Neural progenitor cell (in vitro differentiated cells): ENCODE measurements at places on chromosomes 7 and 10.

DNA sequence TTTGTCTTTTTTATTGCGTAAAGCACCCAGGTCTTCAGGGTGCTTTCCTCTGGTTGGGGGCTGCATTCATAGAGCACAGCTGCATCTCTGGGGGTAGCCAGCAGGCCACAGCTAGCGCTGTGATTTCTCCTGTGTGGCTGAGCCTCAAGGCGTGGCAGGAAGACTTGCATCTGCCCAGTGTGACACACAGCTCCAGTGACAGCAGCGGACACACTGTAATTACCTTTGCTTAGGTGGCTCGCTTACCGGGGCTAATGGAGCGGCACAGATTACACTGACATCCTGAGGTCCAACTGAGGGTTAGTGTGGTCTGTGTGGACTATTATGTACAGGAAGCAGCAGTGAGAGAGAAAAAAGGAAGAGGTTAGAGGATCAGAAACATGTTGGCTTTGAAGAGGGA, 27.1 kb downstream of the ABCB4 start:
- DNase-seq: peak; percentile 45

DNA sequence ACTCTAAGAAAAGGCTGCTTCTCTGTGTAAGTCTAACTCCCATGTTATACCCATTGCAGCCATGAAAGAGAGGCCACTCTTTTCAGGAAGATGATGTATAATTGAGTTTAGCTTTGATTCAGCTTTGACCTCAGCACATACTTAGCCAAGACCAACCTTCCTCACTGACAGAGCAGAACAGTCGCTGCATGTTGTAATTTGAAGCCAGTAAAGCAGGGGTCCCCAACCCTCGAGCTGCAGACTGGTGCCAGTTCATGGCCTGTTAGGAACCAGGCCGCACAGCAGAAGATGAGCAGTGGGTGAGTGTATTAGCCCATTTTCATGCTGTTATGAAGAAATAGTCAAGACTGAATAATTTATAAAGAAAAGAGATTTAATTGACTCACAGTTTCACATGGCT, 223.9 kb downstream of the GPR158 start:
- DNase-seq: no peak

DNA sequence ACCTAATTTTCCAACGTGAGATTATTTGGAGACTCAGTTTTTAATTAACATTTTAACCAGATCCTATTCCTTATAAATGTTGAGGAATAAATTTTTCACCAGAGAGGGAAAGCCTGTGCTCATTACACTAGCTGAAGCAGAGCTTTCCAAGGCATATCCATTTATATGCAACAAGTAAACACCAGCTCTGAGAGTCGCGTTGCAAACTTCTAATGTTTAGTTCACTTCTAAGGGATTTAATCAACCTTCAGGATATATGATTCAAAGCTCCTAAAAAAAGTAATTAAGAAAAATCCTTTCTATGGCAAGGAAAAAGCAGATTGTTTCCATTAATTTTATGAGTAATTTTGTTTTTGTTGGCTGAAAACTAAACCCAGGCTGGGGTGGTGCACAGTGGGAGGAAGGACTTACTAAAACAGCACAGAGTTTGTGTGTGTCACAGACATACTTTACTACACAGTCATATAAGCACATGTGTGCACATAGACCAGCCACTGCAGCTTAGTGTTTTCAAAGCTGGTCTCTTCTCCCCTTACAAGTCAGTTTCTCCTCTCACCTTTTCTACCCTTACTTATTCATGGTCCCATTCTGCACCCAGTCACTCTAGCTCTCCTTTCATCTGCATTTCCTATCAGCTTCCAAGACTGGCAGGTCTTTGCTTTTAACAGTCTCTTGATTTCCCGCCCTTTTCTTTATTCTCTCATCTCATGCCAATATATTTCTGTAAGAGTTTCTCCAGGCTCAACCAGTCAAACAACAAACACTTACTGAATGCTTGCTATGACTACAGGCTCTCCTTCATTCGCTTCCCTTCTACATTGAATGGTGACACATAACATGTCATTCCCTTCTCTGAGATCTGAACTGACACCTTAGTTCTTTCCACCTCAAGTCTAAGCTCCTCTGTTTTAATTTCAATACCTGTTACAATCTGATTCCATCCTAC, 81.1 kb upstream of the FZD1 start:
- DNase-seq: no peak

DNA sequence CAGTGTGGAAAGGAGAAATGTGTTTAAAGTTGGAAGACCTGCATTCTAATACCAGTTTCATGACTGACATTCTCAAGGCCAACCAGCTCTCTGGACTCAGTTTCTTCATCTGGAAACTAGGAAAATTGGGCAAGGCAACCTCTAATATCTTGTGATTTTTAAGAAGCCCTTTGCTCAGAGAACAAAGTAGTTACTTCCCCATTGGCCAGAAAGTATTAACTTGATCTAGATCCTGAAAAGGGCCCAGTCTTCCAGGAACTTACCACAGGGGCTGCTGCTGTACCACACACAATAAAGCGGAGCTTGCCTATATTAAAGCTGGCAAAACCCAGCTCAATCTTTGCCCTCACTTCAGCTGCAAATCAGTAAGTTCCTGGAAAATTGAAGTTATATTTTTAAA, 155.6 kb upstream of the ADO start:
- no peak for DNase-seq

GRCh38 chr10:30216821-30217220, 132.3 kb downstream of the MTPAP start:
- DNase-seq: no peak

- DNase-seq: no peak
Measured at GRCh38 chr7:42572056-42572455, 335.0 kb upstream of the GLI3 start.

- DNase-seq: no peak
Measured at GRCh38 chr7:30562909-30563308, 31.8 kb upstream of the GARS1 start.

- no peak for DNase-seq
Measured at GRCh38 chr7:155284496-155285274, 13.0 kb upstream of the INSIG1 start.

- DNase-seq: no peak
Measured at GRCh38 chr10:104151737-104152136, 29.8 kb downstream of the SFR1 start.

DNA sequence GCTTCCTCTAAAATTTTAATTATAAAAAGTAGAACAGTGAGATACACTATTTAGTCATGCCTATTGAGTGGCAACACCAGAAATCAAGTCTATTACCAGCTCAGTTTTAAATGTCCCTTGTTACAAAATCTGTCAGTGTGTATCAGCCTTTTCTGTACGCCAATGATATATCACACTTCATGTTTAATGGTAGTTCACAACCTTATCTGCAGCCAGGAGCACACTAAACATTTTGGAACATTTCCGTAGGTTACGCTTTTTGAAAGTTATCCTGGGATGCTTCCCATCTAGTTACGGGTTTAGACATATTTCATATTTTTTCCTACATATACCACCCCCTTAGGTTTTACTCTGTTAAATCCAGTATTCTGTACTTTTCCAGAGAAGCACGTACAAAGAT, 5.4 kb downstream of the HNRNPA2B1 start:
- DNase-seq: no peak

- DNase-seq: no peak
Measured at GRCh38 chr10:42930516-42931192, 146.2 kb upstream of the RET start.

DNA sequence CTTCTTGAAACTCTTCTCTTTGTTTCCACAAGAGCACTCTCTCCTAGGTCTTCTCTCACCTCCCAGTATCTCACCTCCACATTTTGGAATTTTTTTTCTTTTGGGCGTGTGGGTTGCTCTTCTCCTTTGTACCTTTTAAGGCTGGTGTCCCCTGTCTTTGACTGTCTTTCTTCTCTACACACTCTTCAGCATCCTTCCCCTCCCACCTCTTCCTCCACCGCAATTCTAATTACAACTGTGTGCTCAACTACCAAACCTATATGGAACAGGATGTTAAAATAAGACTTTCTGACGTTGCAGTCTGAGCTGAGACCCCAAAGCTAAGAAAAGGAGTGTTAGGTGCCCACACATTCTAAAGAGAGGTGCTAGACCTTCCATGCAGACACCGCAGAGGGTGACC, 14.0 kb upstream of the ADRB1 start:
- DNase-seq: no peak

- no peak for DNase-seq
Measured at GRCh38 chr10:109975244-109976190, 32.3 kb upstream of the ADD3 start.

DNA sequence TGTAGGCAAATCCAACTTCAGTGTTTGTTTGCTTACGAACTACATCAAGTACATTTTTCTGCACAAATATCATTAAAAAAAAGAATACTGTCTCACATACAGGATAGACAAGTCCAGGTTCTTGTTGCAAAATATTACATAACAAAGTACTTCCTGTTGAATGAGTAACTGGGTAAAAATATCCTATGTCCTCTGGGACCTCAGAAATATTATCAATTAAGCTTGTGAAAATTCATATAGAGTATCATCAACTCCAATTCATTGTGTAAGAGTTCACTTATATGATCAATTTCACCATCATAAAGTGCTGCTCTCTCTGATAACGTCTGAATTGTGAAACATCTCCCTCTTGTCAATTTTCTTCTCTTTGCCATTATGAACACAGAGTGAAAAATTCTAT, 22.6 kb downstream of the HERC4 start:
- no peak for DNase-seq

DNA sequence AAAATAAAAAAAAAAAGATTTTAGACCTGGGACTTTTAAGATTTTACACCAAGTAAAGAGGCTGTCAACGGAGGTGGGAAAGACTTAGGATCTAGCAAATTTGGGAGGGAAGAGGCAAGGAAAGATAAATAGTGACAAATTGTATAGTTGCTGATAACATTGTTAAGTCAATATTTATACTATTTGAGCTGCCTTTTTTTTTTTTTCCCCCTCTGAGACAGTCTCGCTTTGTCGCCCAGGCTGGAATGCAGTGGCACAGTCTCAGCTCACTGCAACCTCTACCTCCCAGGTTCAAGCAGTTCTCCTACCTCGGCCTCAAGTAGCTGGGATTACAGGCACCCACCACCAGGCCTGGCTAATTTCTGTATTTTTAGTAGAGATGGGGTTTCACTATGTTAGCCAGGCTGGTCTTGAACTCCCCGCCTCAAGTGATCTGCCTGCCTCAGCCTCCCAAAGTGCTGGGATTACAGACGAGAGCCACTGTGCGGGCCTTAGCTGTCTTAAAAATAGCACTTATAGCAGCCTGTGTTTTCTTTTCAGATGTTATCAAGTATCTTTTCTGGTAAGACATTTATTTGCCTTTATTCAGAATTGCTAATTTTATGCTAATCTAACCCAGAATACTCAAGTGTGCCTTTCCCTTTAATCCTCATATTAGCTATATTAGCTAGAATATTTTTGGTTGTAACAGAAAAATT, 94.5 kb downstream of the MMRN2 start:
- no peak for DNase-seq

DNA sequence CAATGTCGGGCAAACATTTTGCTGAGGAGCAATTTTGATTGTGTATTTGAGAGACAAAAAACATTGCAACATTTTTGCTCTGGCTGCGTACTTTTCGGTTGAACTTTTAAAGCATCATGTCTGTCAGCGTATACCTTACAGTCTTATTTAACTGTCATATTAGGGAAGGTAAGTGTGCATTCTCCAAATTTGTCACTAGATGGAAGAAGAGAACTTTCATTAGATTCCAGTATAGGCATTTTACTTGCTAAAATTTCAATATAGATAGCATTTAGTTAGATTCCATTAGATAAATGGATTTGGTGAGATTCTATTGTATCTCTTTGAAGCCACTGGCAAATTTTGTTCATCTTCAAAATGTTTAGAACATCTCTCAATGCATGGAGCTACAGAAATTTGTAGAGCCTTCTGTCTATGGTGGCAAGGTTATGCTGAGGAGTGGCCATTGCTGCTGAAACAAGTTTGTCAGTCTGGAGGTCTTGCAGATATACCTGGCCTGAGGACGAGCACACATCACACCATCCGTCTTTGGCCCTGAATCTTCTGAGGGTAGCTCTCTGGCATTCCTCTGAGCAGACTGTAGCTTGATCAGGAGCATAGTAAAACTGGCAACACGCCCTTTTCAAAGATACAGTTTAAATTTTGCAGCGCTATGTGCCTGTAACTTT, 437.5 kb upstream of the MBL2 start:
- peak; percentile 31 for DNase-seq

DNA sequence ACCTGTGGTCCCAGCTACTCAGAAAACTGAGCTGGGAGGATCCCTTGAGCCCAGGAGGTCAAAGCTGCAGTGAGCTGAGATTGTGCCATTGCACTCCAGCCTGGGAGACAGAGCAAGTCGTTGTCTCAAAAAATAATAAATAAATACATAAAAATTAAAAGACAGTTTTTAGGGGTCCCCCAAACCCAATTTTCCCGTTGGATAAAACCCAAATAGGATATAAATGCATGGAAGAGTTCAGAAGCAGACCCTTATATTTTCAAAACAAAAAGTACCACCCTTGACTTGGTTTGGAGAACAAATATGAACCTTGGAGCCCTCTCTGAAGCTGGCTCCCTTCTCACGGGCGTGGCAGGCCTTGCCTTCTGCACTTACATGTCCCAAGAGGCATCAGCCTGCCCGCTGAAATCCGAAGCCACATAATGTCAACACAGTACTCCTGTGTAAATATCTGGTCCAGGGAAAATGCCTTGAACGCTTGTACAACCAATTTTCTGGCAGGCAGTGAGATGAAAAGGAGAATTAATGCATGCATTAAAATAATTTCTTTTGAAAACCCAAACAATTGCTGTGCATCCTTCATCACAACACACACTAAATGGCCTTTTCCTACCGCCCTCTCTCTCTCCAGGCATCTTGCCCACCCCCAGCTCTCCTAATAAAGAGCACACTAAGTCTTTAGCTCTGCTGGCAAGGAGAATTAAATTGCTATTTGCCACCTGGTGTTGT, 46.4 kb upstream of the PARD3 start:
- DNase-seq: peak; percentile 16
